Kidney glomerular epithelial cell (primary cell): ENCODE measurements at places on chromosomes 16 and 17.
A peak's percentile ranks its signal among the peaks of the same experiment; 100 is the strongest.

GRCh38 chr16:87819983-87820382 is 49.3 kb downstream of the SLC7A5 start:
- DNase-seq = no peak

DNA sequence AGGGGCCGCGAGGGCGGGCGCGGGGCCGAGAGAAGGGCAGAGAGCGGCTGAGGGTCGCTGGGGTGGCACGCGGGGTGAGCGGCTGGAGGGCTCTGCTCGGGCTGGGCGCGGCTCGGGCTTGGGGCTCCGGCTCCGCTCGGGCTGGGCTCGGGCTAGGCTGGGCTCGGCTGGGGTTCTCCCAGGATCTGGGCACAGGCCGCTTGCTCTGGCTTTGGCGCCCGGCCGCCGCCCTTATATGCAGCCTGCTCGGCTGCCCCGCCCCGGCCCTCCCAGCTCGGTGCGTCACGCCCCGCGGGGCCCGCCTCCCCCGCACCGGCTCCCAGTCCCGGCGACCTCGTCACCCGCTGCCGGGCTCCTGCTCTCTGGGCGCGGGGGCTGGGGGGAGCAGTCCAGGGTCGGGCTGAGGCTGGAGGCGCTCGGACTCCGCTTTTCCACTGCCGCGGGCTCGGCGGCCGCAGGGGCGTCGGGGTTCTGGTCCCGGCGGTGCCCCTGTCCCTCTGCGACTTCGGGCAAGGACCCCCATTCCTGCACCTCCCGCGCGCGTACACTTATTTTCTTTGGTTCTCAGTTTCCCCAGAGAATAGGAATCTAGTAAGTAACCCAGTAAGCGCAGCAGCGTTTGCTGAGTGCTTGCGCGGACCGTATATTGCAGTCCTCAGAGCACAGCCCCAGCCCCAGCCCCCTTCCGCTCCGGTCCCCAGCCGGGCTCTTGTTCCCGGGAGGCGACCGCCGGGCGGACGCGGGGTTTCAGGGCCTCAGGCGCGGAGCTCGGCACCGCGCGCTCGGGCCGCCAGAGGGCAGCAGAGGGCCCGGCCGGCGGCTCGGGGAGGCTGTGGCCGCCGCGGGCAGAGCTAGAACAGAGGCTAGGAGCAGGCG is at the start of gene RASD1:
TSS of gene RASD1 (minus strand) at position 207 of the 876 bp plus-strand sequence. CDS start 214 bp downstream, outside the sequence.
- peak; percentile 60 for DNase-seq

GRCh38 chr17:27378482-27379175 is 77.6 kb upstream of the KSR1 start:
- peak; percentile 28 for DNase-seq

DNA sequence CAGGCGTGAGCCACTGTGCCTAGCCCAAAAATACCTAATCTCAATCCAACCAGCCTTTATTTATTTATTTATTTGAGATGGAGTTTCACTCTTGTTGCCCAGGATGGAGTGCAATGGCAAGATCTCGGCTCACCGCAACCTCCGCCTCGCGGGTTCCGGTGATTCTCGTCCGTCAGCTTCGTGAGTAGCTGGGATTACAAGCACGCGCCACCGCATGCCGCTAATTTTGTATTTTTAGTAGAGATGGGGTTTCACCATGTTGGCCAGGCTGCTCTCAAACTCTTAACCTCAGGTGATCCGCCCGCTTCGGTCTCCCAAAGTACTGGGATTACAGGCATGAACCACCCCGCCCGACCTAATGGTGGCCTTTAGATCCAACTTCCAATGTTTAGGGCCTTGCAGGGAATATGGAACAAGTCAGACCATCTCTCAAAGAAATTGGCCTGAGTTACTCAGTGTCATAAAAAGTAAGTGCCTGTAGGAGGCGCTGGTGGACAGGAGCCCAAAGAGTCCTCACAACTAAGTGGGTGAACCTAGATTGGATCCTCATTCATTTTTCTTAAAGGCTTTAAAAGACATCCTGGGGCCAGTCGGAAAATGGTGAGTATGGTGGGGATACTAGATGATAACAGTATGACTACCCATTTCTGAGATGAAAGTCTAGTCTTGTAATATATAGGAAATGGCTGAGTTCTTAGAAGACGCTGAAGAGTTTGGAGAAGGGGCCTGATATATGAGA is 4.6 kb downstream of the ZSCAN10 start:
- DNase-seq = no peak

GRCh38 chr17:55436224-55437158 is 14.9 kb upstream of the MMD start:
- DNase-seq = no peak

DNA sequence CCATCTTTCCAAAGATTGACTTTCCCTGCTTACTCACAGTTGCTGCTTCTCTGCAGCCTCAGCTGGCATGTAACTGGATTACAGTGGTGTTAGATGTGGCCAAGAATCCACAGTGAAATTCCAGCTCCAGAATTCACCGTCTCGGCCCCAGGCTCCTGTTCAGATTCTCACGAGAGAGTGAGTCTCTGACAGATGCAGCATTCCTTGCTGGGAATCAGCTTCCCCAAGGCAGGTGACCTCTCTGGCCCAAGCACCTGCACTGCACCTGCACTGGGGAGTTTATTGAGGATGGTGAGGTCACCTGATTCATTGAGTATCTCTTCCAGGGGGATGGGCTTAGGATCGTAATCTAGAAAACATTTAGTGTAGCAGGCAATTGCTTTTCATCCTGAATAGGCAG is 600.5 kb upstream of the RBFOX1 start:
- DNase-seq = no peak

- no peak for DNase-seq
Observed at GRCh38 chr16:70784692-70785555, 16.0 kb downstream of the VAC14 start.
